ENCODE measurements at places on chromosomes 3 and 15.

GRCh38 chr3:59240666-59241255 lies 190.9 kb upstream of the CFAP20DC start:
- no peak for DNase-seq

GRCh38 chr3:126340943-126341754 lies 16.1 kb downstream of the KLF15 start:
- no peak for DNase-seq

DNA sequence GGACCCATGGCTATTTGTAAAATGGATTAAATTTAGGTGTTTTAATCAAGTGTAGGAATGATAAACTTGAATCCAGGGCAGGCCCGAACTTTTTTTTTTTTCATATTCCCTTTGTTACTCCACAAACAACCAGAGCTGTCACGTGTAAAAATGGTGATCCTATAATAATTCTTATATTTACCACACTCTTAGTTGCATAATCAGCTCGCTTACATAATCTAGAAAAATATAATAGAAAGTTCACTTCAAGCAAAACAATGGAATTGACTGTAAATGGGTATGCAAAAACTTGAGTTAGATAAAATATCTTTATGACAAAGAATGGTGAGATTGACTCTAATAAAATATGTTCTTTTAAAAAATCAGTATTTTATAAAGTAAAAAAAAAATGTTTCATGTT lies 2.1 kb upstream of the PAQR9 start:
- DNase-seq: no peak

- DNase-seq: no peak
Measured at GRCh38 chr3:189794518-189794917, 163.3 kb downstream of the TP63 start.

DNA sequence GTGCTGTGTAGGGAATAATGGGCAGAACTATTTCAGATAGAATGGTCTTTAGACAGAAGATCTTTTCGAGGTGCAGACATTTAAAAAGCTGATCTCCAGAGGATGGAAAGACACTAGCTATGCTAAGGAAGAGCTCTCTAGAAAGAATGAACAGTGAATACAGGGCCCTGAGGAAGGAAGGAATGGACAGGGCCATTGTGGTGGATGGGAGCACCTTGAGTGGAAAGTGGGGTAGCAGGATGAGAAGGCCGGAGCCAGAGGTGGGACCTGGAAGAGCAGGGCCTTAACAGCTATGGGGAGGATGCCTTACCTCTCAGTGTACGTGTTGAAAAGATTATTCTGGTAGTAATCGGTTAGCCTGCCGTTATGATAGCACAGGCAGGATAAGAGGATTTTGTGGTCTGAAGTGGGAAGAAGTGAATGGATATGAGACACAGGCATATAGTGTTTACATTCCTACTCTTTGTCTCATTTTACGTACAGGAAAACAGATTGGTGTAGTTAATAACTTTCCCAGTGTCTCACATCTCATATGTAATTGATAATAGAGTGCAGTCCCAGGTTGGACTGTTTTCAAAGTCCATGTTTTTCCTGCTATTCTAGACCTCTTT lies 172.4 kb downstream of the KLHL25 start:
- no peak for DNase-seq

GRCh38 chr3:129654131-129654530 lies 47.7 kb upstream of the PLXND1 start:
- no peak for DNase-seq

- DNase-seq: no peak
Measured at GRCh38 chr3:172073262-172073915, 34.0 kb downstream of the FNDC3B start.

All from NCI-H524 treated with DMSO at 0.1 percent for 48 hours (cell line).